GM19239 (cell line): ENCODE measurements at places on chromosomes 5 and 9.

DNA sequence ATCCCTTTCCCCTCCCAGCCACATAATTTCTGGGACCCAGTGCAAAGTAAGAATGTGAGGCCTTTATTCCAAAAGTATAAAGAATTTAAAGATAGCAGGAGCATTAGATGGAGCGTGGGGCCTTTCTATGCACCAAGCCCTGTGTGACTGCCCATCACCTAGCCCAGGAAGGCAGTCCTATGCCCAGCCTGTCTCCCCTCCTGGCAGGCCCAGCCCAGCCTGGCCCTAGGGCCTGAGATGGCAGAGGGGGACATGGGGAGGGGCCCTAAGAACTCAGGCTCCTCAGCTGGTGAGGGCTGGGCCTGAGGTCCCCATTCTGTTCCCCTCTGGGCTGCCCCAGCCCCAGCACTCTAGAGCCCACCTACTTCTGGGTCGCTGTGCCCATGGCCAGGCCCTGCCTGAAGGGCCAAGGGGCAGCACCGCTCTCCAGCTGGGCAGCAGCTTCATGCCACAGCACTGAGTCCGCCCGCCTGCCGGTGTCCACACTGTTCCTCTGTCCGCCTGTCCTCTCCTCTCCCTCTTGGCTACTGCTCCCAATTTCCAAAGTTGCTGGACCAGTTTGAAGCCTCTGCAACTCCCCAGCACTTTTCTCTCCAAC is 995 bp upstream of the SLC23A1 start:
- no peak for DNase-seq

DNA sequence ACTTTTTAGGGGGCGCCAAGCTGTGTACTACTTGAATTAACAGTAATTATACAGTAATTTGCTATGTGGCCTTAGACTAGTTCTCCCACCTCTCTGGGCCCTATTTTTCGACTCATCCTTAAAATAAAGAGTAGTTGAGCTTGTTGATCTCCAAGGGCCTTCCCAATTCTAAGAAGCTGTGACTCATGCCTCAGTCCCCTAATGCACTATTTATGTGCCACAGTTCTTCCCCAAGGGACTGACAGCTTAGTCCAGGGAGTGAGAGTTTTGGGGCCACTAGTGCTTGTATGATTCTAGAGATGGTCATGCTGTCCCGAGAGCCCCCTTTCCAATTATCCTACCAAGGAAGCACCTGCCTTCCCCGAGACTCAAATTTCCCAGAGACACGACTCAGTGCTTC is 149.7 kb downstream of the PAPPA start:
- no peak for DNase-seq

GRCh38 chr9:16246785-16247184 is 623.7 kb downstream of the BNC2 start:
- no peak for DNase-seq

DNA sequence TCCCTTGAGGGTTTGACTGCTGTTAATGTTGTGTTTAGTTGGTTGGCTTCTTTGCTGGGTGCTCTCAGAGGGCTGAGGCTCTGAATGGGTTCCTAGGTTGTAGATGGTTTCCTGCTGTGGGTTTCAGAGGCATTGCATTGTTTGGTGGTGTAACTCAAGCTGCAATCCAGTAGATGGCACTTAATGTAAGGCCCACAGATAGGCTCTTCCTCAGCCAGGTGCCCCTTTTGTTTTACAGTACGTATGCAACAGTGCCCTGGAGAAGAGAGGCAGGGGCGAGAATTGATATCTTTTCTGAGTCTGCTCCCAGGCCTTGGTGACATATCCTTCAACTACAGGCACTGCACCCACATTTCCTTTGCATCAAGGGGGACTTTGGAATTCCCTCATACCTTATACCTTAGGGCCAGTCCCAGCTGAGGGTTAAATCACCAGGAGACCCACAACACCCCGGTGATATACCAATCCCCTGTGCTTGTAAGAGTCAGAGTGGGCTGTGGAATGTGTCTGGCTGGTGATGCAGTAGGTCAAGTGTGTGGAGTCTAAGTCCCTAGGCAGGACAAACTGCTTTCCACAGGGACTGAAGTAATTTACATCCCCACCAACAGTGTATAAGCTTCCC is 7.0 kb upstream of the UGT3A2 start:
- DNase-seq = no peak

DNA sequence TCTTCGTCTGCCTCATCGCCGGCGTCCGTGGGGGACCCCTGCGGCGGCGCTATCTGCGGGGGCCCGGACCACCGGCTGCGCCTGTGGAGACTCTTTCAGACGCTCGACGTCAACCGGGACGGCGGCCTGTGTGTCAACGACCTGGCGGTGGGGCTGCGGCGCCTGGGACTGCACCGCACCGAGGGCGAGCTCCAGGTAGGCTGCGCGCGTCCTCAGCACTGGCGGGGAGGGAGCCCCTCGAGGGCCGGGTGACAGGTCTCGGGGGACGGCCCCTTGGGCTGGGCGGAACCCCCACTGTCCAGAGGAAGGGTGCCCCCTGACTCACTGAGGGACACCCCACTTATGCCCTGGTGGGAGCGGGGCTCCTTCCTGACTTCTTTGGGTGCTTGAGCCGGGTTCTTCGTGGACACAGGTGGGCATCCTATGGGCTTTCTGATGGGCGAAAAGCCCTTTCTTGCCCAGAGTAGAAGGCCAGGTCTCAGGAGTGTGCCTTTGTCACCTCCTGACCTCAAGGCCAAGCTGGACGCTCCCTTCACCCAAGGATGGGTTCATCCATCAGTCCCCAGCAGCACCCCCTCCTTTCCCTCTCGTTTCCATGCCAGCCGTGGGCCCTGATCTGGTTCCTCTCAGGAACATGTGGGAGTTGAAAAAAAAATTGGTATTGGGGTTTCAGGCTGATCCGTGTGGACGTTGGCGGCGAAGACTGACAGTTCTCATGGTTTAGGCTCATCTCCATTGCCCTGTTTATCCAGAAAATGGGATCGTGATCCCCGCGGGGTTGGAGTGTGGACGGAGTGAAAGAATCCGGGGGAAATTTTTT is 564 bp downstream of the SLC25A25 start:
- DNase-seq = no peak

- no peak for DNase-seq
Observed at GRCh38 chr9:69153707-69154521, 20.2 kb upstream of the TJP2 start.

GRCh38 chr5:56406221-56406620 is 173.1 kb upstream of the ANKRD55 start:
- DNase-seq = no peak

- DNase-seq = no peak
Observed at GRCh38 chr5:73686912-73687311, 60.9 kb downstream of the ARHGEF28 start.

- DNase-seq = no peak
Observed at GRCh38 chr9:123552530-123552929, 196.5 kb downstream of the CRB2 start.

DNA sequence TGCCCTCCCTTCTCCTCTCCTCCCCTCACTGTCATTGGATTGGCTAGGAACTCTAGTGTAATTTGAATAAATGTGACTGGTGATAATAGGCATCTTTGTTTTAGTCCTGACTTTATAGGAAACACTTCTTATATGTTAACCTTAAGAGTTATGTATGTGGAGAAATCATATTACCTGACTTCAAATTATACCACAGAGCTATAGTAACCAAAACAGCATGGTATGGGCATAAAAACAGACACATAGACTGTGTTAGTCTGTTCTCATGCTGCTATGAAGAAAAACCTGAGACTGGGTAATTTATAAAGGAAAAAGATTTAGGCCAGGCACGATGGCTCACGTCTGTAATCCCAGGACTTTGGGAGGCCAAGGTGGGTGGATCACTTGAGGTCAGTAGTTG is 9.4 kb downstream of the MRRF start:
- DNase-seq = no peak

GRCh38 chr5:54083245-54083644 is 227.1 kb downstream of the ARL15 start:
- DNase-seq = no peak

- DNase-seq = no peak
Observed at GRCh38 chr5:7519564-7519963, 123.6 kb downstream of the ADCY2 start.

- no peak for DNase-seq
Observed at GRCh38 chr5:14397717-14398116, 183.9 kb upstream of the OTULINL start.

GRCh38 chr5:82295959-82296531 is 17.9 kb upstream of the RPS23 start:
- DNase-seq = no peak

- DNase-seq = no peak
Observed at GRCh38 chr5:133977858-133978257, 9.4 kb upstream of the C5orf15 start.

DNA sequence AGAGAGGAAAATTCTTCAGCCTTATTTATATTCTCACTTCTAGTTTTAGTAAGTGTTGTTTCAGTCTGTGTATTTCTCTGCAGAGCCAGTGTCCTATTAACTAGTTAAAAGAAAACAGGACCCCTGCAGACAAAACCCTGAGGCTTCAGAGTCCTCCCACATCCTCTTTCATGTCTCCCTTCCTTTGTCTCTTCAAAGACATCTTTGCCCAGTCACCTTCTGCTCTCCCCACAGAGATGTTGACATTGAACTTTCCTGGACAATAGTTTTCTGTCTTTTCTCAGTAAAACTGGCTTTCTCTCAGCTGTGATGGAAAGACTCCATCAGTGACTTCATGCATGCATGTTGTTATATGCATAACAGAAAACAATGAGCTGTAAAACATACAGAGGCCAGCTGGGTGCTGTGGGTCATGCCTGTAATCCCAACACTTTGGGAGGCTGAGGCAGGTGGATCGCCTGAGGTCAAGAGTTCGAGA is 20.2 kb downstream of the GRAMD2B start:
- no peak for DNase-seq

DNA sequence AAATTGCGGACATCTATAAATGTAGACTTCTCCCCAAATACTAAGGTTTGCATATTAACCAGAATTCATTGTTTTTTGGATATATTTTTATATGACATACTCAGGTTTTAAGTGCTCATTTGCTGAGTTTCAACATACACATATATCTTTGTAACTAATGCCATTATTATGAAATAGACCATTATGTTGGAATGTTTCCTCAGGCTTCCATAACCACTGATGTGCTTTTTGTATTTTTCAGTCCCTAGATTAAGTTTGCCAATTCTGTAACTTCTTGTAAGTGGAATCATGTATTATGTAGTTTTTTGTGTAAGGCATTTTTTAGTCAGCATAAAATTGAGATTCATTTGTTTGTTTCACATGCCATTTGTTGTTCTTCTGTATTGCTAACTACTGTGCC is 32.1 kb downstream of the HSPA4 start:
- DNase-seq = no peak

GRCh38 chr9:14383294-14383693 is 69.4 kb upstream of the NFIB start:
- DNase-seq = no peak

DNA sequence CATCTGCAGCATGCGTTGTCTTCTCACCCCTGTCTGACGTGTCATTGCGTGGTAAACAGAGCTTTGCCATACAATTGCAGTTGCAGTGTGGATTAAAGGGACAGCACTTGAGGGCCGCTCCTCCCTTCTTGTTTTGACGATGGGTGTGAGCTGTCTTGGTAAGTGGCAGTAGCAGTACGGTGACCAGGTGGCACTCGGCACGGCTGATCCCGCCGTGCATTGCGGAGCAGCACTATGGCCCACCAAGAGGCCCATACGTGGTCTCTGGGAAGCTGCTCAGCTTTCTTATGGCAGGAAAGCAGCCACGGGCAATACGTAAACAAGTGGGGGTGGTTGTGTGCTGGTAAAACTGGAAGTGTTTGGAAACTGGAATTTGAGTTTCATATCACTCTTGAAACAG is 25.1 kb downstream of the EHMT1 start:
- no peak for DNase-seq

DNA sequence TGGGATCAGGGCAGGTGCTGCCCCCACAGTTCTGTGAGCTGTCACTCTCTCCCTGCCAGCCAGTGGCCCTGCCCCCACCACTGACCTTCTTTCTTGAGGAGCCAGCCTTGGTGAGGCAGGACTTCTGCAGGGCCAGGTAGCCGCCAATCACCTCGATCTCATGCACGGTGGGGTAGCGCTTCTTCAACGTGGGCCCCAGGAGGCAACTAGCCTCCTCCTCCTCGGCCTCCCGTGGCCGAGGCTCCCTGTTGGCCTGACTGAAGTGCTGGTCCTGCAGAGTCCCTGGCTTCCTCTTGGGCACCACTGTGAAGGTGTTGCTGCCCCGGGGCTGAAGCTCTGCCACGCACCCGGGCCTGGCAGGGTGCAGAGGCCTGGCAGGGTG is 1.6 kb downstream of the TPRN start:
- no peak for DNase-seq

- no peak for DNase-seq
Observed at GRCh38 chr5:168612996-168613395, 33.8 kb upstream of the PANK3 start.

GRCh38 chr5:67315082-67315989 is 118.7 kb upstream of the CD180 start:
- DNase-seq = no peak

GRCh38 chr9:93536167-93536566 is 40.2 kb upstream of the PHF2 start:
- DNase-seq = no peak

DNA sequence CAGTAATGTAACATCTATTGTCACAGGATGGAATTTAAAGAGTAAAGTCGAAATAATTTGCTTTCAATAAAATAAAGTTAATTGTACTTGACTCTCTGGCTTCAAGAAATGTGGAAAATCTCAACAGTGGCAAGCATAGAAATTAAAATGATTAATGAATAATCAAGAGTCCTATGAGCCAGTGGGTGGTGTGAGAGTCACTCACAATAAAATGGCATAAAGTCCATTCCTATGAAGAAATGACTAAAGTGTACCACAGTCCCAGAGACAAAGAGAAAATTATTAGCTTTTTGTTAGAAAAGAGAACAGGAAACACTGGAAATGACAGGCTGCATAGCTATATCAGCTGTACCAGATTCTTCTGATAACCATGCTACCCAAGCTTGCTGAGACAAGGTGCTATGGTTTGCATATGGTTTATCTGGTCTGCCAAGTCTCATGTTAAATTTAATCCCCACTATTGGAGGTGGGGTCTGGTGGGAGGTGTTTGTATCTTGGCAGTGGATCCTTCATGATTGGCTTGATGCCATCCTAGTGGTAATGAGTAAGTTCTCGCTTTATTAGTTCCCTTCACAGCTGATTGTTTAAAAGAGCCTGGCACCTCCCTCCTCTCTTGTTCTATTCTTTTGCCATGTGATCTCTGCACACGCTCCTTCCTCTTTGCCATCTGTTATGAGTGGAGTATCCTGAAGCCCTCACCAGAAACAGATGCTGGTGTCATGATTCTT is 647.7 kb upstream of the ITGA1 start:
- no peak for DNase-seq

GRCh38 chr5:158020555-158021418 is 161.8 kb upstream of the CLINT1 start:
- DNase-seq = no peak

- no peak for DNase-seq
Observed at GRCh38 chr5:90967443-90967842, 408.8 kb downstream of the ADGRV1 start.

GRCh38 chr5:1138445-1139245 is 26.8 kb upstream of the SLC12A7 start:
- no peak for DNase-seq

GRCh38 chr5:104998572-104998971 is 1436.0 kb upstream of the NUDT12 start:
- no peak for DNase-seq
